ENCODE measurements at places on chromosomes 1 and 21. TPM values are rescaled to one million over a fixed set of nuclear protein-coding genes. Genes with fewer than 3 reads are reported as not detected.

- DNase-seq: no peak
- no peak overlapping the region for H3K4me3 ChIP-seq
- H3K4me1 ChIP-seq: no peaks in the 10 kb centered on the region
Measured at GRCh38 chr1:185349556-185349955, 32.5 kb upstream of the IVNS1ABP start.

DNA sequence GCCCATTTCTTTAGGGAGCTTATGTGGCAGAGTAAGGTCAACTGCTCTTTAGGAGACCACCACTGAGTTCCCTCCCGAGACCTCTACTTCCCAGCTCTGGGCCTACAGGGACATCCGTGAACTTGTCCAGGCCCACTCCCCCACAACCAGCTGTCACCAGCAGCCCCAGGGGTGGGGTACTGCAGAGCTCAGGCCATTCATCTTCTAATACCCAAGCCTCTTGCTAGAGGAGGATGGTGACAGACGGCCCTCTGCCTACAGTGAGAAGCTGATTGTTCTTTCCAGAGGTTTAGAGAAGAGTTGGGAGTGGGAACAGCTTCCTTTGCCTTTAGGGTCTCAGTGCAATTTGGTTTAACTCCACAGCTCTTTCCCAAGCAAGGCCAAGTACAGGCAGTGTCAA lies 33.2 kb upstream of the ARTN start:
- H3K36me3 ChIP-seq: peaks cover 10% of the 10 kb centered on the region
- no peaks in the 10 kb centered on the region for H3K27me3 ChIP-seq
- H3K4me3 ChIP-seq: no peak overlapping the region
- DNase-seq: no peak
- no peak overlapping the region for H3K27ac ChIP-seq

DNA sequence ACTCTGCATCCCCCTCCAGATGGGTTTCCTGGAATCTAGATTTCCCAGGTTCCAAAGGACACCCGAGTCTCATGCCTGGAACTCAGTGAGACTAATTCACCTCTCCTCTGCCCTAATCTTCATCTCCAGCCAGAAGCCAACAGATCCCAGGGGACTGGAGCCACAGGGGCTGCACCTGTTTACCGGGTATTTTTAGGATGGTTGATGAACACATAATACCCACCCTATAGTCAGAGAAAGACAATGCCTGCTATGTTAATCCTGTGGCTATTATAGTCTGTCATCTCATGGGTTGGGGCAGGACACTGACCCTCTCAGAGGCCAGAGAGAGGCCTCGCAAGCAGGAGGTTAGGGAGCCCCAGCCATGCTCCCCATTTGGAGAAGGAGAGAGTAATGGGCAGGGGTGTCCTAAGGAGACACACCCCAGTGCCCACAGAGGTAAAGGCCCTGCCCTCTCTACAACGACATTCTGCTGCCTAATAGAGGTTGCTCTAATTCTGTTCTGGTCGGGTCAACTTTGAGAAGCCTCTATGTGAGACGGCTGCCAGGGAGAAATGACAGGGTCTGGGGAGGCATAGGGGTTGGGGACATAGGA lies 1.0 kb upstream of the TNNI1 start:
- no peaks in the 10 kb centered on the region for H3K4me1 ChIP-seq
- no peak overlapping the region for H3K4me3 ChIP-seq
- no peaks in the 10 kb centered on the region for H3K27me3 ChIP-seq
- H3K36me3 ChIP-seq: no peaks in the 10 kb centered on the region
- H3K27ac ChIP-seq: no peak overlapping the region
- DNase-seq: no peak

Gene CAMK2N1
- total RNA-seq: 73.6 TPM

GRCh38 chr1:33086384-33086850 lies 5.5 kb downstream of the AZIN2 start:
- no peaks in the 10 kb centered on the region for H3K36me3 ChIP-seq
- H3K4me1 ChIP-seq: peaks cover 8% of the 10 kb centered on the region
- peak; percentile 80 for DNase-seq
